ENCODE measurements at places on chromosomes 4 and X.

DNA sequence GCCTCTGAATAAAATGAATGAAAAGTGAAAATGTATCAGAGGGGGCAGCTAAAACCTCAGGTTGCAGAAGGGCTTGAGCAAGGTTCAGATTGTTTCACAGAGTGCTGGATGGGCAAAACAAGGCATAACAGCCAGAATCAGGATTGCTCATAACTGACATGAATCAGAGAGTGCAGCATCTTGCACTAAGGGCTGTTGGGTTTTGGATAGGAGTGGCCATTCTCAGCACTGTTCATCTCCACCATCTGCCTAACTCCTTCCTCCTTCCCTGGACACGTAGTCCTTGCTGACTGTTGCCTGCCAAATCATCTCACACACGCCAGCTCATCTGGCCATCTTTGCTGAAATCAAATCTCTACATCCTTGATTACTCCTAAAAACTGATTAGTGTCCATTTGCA lies 75.3 kb upstream of the C1QTNF7 start:
- DNase-seq: no peak
- H3K27ac ChIP-seq: no peak overlapping the region
- peaks cover 50% of the 10 kb centered on the region for H3K4me1 ChIP-seq
- H3K27me3 ChIP-seq: peaks cover 6% of the 10 kb centered on the region
- peaks cover 1% of the 10 kb centered on the region for H3K36me3 ChIP-seq

DNA sequence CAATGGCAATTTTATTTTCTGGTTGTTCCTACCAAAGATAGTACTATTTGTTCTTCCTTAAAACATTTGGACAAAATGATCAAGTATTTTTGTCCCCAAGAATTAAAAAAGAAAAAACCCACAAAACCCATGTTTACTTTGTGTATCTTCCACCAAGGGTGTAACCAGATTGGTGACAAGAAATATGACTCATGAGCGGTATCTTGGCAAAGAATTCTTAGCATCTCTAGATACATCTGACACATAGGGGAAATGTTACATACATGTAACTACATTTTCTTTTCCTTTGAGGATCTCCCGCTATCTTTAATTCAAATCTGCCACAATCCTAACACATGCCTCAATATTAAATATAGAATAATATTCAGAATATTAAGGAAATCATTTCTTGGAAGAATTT lies 78.7 kb downstream of the WDFY3 start:
- no peak overlapping the region for H3K27ac ChIP-seq
- no peak for DNase-seq
- no peaks in the 10 kb centered on the region for H3K4me1 ChIP-seq

GRCh38 chr4:144336633-144337032 lies 196.1 kb upstream of the GYPA start:
- H3K36me3 ChIP-seq: peaks cover 4% of the 10 kb centered on the region
- H3K27ac ChIP-seq: no peak overlapping the region
- H3K4me1 ChIP-seq: peaks cover 25% of the 10 kb centered on the region
- no peak overlapping the region for H3K4me3 ChIP-seq
- no peak for DNase-seq

DNA sequence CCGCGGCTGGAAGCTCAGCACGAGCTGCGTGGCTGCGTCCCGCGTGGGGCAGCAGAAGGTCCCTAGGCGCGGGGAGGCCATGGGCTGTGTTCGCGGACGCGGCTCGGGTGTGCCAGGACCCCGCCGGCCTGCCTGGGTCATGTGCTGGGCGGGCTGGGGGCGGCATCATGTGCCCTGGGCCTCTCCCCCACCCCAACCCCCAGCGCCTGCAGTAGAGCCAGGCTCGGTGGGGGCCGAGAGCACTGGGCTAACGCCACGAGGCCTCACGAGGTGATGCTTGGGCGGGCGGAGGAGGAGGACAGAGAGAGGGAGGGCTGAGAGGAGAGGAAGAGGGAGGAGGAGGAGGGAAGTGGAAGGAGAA lies at the start of gene GPR143:
TSS of gene GPR143 (minus strand) at position 111 of the 361 bp plus-strand sequence. CDS start at position 81, 30 bp downstream.
- peak within 1 kb of the TSS; percentile 55 for H3K4me3 ChIP-seq
- no peak within 1 kb of the TSS for H3K27ac ChIP-seq

DNA sequence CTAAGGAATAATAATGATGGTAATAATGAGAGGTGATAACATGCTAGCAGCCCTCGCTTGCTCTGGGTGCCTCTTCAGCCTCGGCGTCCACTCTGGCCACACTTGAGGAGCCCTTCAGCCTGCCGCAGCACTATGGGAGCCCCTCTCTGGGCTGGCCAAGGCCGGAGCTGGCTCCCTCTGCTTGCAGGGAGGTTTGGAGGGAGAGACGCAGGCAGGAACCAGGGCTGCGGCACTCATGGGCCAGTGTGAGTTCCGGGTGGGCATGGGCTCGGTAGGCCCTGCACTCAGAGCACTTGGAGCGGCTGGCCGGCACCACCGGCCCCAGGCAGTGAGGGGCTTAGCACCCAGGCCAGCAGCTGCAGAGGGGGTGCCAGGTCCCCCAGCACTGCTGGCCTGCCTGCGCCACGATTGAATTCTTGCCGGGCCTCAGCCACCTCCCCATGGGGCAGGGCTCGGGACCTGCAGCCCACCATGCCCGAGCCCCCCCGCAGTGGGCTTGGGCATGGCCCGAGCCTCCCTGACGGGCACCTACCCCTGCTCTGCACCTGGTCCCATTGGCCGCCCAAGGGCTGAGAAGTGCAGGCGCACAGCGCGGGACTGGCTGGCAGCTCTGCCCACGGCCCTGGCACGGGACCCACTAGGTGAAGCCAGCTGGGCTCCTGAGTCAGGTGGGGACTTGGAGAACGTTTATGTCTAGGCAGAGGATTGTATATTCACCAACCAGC lies 7.1 kb upstream of the ADH1C start:
- peaks cover 10% of the 10 kb centered on the region for H3K4me1 ChIP-seq
- DNase-seq: no peak
- no peak overlapping the region for H3K4me3 ChIP-seq
- H3K27ac ChIP-seq: no peak overlapping the region

GRCh38 chr4:98833384-98833783 lies 95.5 kb downstream of the EIF4E start:
- no peaks in the 10 kb centered on the region for H3K27me3 ChIP-seq
- no peaks in the 10 kb centered on the region for H3K4me1 ChIP-seq
- H3K27ac ChIP-seq: no peak overlapping the region
- H3K4me3 ChIP-seq: no peak overlapping the region
- no peak for DNase-seq

Data from mesothelial cell of epicardium (in vitro differentiated cells).